ENCODE measurements at places on chromosomes 16 and 17.

DNA sequence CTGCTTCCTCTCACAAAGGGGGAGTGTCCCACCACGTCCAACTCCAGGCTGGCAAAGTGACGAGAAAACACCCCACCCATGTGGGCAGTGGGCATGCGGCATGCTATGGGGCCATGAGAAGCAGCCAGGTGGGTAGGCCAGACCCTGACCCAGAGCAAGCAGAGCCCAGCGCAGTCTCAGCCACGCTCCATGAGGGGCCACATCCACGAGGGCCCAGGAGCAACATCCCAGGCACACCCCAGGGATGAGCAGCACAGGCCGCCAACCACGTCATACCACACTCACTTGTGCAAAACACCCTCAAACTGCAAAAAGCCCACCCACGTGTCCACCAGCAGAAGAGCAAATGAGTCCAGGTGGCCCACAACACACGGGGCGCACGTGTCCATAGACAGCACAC is 117.0 kb downstream of the ZNF778 start:
- no peak for DNase-seq

- DNase-seq, result no peak
Observed at GRCh38 chr16:84308120-84308519, 13.4 kb downstream of the WFDC1 start.

- no peak for DNase-seq
Observed at GRCh38 chr16:87407511-87408112, 15.5 kb downstream of the MAP1LC3B start.

GRCh38 chr16:11283820-11284248 is 2.7 kb upstream of the PRM1 start:
- DNase-seq, result no peak

DNA sequence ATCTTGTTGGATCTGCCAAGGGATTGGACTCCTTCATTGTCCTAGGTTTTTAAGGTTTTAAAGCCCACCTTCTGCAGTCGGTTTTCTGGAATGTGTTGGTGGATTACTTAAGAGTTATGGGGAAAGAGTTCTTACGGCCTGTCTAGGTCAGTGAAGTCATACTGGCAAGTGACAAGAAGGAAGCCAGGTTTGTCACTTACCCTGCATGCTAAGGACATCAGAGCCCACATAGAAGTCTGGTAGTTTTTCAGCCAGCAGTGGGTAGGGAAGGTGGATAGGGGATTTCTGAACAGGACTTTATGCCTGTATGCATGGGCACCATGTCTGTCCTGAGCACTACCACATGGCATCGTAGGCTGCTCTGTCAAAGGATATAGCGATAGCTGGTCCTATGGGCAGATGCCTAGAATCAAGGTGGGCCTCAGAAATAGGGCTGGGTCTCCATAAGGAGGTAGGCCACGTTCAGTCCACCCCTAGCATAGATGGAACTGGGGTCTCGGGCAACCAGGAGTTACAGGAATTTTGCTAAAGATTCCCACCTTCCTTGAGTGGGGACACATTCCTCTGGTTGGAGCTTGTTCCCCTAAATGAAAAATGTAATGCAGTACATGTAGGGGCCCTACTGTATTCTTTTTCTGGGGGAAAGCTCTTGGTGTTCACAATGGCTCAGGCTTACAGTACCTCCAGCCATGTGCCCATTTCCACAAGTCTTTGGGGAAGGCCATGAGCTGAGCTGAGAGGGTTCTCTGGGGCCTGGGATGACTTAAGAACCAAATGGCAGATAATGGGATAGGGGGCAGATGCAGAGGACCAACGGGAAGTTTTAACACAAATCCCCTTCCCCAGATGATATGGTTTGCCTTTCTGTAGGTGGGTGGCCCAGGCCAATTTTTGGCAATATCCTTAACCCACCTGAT is 27.5 kb downstream of the TRPV2 start:
- no peak for DNase-seq

DNA sequence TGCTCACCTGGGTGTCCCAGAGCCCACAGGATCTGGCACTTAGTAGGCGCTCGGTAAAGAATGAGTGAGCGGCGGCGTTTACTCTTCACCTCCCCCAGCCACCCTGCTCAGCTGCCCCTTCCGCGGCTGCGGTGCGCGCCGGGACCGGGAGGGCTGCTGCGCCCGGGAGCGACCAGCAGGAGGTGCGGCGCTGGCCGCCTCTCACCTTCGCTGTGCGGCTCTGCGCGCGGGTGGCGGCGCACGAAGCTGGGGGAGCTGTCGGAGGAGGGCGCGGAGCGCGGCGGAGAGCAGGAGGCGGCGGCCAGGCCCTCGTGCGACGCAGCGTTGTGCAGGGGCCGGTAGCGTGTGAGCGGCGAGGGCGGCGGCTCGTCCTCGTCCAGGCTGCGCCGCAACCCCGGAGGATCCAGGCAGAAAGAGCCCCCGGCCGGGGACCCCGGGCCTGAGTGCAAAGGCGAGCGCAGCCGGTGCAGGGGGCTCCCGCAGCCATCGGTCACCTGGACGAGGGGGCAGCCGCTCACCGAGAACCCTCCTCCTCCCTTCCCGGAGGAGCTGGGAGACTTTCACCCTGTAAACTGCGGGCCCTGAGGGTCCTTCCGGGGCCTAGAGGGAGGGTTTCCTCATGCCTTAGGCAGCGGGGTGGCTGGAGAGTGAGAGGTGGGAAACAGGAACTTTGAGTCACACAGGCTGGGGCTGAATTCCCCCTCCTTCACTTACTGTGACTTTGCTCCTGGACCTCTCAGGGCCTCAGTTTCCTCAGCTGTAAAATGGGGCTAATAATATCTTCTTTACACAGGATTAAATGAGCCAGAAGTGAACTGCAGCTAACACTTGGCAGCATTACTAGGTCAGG is 12.5 kb downstream of the SAMD14 start:
- DNase-seq, result no peak

DNA sequence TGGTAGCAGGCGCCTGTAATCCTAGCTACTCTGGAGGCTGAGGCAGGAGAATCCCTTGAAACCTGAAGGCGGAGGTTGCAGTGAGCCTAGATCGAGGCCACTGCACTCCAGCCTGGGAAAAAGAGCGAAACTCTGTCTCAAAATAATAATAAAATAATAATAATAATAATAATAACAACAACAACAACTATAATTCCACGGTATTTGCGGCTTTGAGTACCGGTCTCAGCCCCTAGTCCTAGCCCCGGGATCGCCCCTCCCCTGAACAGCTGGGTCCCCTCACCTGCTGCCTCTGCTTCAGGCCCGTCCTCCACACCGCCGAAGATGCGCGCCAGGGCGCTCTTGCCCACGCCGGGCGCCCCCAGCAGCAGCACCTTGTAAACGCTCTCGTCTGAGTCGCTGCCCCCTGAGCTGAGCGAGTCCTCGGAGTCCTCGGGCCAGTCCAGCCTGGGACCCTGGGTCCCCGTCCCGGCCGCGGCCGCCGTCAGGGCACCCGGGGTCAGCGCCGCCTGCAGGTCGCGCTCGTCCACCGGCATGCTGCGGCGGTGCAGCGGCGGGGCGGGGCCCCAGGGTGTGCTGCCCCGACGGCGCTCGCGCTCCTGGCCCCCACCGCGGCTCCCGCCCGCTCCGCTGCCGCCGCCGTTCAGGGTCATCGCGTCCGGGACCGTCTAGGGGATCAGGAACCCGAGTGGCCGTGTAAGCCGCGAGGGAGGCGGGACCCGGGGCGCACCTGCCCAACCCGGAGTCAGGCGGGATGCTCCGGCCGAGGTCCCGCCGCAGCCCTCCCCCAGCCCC is 611 bp downstream of the RRAD start:
- no peak for DNase-seq

GRCh38 chr17:12627781-12628451 is 37.8 kb upstream of the MYOCD start:
- no peak for DNase-seq

- DNase-seq, result no peak
Observed at GRCh38 chr17:13510062-13510461, 91.7 kb downstream of the HS3ST3A1 start.

DNA sequence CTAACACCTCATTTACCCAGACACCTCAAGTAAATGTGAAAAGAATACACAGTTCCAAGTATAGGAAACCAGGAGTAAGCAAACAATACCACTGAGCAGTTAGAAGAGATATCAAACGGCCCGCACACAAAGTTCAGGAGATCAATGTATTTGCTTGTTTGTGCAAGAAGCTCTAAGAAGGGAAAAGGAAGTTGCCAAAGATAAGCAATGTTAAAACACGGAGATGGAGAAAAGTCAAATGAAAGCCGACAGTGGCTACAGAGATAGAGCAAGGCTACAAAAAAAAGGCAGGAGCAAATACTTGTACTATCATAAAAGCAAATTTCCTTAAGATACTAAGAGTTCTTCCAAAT is 29.5 kb downstream of the PSME3IP1 start:
- no peak for DNase-seq

- no peak for DNase-seq
Observed at GRCh38 chr17:81814748-81815645, 11.0 kb downstream of the GCGR start.

DNA sequence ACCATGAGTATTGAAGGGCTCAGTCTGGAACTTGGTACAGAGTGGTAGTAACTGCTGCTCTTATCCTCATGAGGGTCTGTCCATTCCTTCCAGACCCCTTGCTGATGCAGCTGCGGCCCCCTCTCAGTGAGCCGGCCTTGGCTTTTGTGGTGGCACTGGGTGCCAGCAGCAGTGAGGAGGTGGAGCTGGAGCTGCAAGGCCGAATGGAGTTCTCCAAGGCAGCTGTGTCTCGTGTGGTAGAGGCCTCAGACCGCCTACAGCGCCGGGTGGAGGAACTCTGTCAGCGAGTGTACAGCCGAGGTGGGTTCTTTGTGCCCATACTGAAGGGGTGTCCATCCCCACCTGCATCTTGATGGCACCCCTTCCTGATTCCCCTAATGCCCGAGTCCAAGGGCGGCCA is 2.0 kb downstream of the RNF40 start:
- no peak for DNase-seq

DNA sequence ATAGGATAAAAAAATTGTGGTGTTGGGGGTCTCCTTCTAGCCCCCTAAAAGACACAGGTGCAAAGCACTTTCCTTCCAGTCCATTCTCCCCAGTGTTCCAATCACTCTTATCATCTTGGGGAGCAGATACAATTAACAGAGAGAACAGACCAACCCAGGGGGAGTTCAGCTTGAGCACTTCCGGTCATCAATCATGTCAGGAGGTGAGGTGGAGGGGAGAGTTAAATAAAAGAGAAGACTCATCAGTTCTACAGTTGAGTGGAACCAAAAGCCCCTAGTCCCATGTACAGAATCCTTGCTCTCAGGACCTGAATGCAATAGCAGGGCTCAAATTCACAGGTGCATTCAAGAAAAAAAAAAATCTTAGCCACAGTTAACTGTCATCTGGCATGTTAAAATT is 122.3 kb downstream of the DYNLRB2 start:
- no peak for DNase-seq

- no peak for DNase-seq
Observed at GRCh38 chr16:87420026-87421002, 28.2 kb downstream of the MAP1LC3B start.
